Stimulated activated CD4-positive, alpha-beta T cell treated with anti-CD3 and anti-CD28 coated beads, Interleukin-2, amount 100 ng/mL, for 48 hours (primary cell): ENCODE measurements at places on chromosomes 2 and 18.
A peak's percentile ranks its signal among the peaks of the same experiment; 100 is the strongest.

- no peak for DNase-seq
Observed at GRCh38 chr18:41744421-41745030, 210.5 kb upstream of the PIK3C3 start.

- DNase-seq, result peak; percentile 59
Observed at GRCh38 chr2:223941579-223942277, 3.4 kb downstream of the WDFY1 start.

DNA sequence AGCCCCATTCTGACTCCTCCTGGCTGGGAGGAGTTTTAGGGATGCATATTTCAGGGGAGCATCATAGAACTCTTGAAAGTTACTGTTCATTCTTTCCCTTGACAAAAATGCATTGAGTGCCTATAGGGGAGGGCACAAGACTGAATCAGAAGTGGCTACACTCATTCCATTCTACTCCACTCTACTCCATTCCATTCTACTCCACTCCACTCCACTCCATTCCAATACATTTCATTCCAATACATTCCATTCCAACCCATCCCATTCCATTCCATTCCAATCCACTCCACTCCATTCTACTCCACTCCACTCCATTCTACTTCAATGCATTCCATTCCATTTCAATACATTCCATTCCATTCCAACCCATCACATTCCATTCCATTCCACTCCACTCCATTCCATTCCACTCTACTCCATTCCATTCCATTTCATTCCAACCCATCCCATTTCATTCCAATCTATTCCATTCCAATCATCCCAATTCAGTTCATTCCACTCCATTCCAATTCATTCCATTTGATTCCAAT lies 110.8 kb downstream of the LOXHD1 start:
- DNase-seq, result no peak

DNA sequence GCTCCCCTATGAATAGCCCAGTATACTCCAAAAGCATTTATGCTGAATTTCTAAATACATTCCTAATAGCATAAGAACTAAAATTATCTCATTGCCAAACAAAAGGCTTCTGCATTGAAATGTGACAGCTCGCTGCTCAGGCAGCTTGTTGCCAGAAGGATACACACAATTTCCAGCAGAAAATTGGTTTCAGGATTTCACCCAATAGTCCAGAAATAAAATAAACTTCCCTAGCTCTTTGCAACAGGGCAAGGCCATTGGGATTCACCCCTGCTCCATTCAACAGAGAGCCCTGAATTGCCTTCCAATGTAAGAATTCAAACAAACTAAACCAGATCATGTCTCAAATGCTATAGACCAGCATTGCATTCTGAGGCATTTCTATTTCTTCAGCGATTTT lies 70.7 kb downstream of the RBM43 start:
- no peak for DNase-seq

- no peak for DNase-seq
Observed at GRCh38 chr18:74532511-74533025, 1.7 kb upstream of the CNDP1 start.

DNA sequence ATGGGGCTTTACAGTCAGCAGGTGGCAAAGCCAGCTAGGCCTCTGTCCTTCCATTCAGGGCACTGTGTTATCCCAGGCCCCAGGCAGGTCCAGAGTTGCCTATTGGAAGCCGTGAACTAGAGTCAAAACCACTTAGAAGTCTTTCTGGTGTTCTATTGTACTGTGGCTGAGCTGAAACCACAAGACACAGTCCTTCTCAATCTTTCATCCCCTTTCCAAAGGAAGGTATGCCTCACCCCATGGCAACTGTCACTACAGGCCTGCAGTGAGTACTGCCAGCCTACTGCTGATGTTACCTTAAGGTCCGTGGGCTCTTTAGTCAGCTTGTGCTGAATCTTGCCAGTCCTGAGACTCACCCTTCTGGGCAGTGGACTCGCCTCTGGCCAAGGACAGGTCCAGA lies 181.6 kb downstream of the GULP1 start:
- DNase-seq, result no peak

DNA sequence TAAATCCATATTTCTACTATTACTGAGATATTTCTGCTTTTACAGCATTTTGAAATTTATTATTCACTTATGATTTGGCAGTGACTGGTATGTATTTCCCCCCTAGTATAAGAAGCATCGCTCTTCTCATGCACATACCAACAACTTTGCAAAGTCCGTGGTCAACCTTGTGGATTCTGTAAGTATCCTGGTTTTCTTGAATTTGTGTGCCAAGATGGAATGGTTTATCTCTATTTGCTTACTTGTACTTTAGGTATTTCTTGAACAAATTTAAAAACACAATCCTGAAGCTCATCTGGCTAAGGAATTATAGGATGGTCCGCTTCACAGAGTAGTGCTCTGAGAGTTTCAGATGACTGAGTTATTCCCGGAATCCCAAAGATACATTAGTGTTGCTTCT lies 85.0 kb upstream of the FAM237A start:
- no peak for DNase-seq

- DNase-seq, result no peak
Observed at GRCh38 chr2:25804338-25804737, 73.9 kb downstream of the ASXL2 start.
